ENCODE measurements at places on chromosomes 6 and 20.
A peak's percentile ranks its signal among the peaks of the same experiment; 100 is the strongest.

GRCh38 chr20:64037498-64038213, 1.7 kb downstream of the C20orf204 start:
- peak; percentile 54 for DNase-seq

DNA sequence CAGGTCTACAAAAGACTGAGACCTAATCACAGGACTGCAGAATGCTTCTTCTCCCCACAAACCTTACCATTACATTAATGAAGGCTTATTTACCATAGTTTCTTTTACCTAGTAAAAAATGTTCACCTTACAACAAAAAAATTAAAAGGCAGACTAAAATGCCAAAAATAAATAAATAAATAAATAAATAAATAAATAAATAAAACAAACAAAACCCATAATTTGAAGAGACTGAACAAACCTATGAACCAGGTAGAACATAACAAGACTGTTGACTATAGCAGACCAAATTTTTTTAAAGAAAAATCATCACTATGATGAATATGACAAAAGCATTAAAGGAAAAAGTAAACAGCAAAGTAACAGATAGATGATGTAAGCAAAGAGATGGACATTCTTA, 946.3 kb downstream of the EPHA7 start:
- no peak for DNase-seq

DNA sequence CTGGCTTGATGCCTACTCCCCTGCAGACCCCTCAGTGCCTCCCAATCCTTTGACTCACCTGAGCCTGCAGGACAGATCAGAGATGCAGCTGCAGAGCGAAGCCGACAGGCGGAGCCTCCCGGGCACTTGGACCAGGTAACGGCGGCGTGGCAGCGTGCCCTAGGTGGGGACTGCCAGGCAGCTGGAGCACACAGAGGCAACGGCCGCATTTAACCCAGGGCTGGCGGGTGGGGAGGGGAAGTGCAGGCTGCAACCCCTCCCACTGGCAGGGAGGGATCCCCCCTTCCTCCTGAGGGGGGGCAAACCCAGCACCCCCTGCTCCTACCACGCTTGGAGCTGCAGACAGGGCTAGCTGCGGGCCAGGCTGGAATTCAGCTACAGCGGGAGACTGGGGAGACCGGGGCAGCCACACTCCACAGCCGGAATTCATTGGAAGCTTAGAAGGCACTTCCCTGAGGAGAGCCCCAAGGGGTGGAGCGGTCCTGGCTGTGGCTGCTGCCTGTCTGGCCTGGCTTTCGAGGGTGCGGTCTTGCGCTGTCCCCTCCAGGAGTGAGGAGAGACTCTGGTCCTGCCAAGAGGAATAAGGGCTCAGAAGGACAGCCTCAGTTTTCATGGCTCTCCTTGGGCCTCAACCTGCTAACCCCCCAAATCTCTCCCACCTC, at the start of gene MATN4:
MATN4 (minus strand) TSS at position 183 of the 662 bp plus-strand sequence. CDS start 2,717 bp downstream, outside the sequence.
- DNase-seq, result no peak

- no peak for DNase-seq
Observed at GRCh38 chr20:13396826-13397225, 175.8 kb downstream of the ISM1 start.

DNA sequence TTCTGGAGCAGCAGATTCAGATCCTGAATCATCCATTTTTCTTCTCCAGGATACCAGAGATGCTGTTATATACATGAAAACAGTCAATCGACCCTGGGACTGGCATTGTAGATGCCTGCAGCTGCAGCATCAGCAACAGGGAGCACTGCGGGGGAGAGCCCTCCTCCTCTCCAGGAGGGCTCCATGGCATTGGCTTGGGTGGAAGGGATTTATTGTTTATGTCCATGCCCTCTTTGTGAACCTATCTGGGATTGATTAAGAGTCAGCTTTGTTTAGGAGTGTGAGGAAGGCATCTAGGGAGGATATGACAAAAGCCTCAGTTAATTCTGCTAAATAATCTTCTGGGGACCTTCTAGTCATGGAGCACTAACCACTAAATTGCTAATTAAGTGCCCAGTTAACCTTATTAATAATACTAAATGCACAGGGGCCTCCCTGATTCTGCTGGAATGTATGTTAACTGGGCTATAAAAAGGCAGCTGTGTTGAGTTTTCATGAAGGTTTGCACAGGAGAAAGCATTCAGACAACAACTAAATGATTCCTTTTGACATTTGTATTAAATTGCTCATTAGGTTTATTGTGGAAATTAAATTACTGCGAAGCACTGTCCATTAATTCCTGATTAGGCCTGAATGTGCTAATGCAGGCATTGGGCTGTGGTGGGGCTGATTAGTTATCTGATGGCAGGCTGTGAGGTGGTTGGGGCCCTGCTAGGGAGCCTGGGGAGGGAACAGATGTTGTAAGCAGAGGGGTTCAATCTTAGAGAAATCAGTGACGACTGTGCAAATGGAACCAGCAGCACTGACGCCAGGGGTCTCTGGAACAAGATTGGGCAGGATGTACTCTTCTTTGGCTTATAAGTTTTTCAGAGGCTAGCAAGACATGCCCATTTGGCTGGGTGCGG, 57.6 kb downstream of the IMPG1 start:
- no peak for DNase-seq

- DNase-seq, result no peak
Observed at GRCh38 chr6:168784426-168784825, 343.4 kb downstream of the SMOC2 start.

- no peak for DNase-seq
Observed at GRCh38 chr6:4180652-4181255, 45.4 kb upstream of the ECI2 start.

- DNase-seq, result no peak
Observed at GRCh38 chr6:170165085-170165470, 125.8 kb downstream of the DLL1 start.

DNA sequence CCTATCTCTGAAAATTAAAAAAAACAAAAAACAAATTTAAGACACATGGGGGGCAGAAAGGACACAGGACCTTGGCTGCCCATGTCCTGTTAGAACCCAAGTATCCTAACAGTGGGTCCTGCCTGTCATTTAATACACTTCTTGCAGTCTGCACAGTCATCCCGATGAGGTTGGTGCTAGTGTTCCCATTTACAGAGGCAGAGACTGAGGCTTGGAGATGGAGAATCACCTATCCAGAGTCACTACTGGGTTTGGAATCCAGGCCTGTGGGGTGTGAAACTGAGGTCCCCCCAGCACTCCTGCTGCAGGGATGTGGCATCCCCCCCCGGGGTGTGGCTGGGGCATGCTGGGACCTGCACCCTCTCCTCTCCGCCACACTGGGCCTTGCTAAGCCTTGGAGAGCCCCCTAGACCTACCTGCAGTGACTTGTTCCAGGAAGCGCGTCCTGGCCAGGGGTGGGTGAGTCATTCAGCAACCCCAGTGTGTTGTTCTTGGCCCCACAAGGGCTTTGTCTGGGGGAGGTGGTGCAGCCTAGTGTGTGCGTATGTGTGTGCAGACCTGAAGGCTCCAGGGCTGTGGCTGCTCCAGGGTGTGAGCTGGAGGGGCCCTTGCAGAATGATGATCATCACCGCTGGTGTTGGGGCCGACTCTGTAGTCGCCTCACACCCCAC, 49.7 kb downstream of the BCAS4 start:
- DNase-seq, result no peak

GRCh38 chr6:7440476-7440875, 50.9 kb downstream of the RIOK1 start:
- DNase-seq, result no peak

GRCh38 chr20:11734431-11734830, 183.3 kb upstream of the BTBD3 start:
- peak; percentile 12 for DNase-seq

- no peak for DNase-seq
Observed at GRCh38 chr20:31933698-31934097, 18.1 kb downstream of the PDRG1 start.

DNA sequence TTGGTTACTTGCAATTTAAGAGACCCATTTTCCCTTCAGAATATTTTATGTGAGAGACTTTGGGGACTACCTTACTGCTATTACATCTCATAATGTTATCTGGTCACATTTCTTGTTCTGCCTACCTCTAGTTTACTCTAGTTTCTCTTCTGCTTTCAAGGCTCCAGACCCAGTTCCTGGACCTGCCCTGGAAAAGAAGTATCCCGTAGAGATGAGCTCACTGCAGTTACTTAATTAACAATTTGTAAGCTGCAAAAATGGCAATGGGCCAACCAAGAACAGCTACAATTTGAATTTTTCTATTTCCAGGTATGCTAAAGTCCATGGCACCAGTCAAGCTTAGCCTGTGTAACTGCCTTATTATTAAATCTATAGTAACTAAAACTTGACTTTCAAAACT, 25.0 kb downstream of the TAB2 start:
- DNase-seq, result peak; percentile 39

DNA sequence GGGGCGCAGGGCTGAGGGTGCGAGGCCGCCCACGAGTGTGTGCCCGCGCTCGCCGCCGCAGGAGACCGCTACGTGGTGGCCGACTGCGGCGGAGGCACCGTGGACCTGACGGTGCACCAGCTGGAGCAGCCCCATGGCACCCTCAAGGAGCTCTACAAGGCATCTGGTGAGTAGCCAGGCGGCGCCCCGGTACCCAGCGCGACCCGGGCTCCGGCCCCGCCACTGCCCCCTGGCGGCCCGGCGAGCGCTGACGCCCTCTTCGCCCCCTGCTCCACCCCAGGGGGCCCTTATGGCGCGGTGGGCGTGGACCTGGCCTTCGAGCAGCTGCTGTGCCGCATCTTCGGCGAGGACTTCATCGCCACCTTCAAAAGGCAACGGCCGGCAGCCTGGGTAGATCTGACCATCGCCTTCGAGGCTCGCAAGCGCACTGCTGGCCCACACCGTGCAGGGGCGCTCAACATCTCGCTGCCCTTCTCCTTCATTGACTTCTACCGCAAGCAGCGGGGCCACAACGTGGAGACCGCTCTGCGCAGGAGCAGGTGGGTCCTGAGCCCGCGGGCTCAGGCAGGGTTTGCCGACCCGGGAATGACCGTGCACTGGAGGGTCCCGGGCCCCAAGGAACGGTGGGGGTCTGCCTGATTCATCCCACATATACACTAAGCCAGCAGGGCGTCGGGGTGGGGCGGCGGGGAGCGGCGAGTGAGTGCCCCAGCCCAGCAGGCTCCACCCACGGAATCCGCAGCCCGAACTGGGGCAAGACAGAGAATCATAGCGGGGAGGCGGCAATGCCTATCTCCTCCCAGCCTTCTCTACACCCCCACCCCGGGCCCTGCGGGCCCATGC, 17.4 kb downstream of the HSPA12B start:
- no peak for DNase-seq

DNA sequence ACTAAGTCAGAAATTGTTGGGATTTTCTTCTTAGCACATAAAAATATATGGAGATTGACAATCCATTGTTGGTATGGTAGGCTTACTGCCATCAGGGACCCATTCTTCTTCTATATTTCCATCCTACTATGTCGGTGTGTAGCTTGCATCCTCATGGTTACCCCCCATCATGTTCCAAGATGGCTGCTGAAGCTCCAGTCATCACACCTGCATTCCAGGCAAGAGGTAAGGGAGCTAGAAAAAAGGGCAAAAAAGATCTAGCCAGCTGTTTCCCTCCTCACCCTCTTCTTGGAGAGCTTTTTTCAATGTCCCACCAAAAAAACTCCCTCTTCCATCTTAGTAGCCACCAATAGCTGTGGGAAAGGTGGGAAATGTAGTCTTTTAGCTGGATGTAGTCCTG, 13.6 kb downstream of the SLC2A10 start:
- no peak for DNase-seq

- no peak for DNase-seq
Observed at GRCh38 chr6:38579010-38579628, 60.6 kb downstream of the BTBD9 start.

GRCh38 chr6:146874278-146875018, 275.7 kb downstream of the ADGB start:
- DNase-seq, result no peak

- peak; percentile 93 for DNase-seq
Observed at GRCh38 chr20:16729565-16730460, at the start of gene SNRPB2. SNRPB2 (plus strand) TSS chr20:16730026; CDS start chr20:16731703, 1,677 bp downstream.

- no peak for DNase-seq
Observed at GRCh38 chr6:27617046-27617687, 144.3 kb upstream of the ZNF184 start.

- no peak for DNase-seq
Observed at GRCh38 chr6:41055149-41055548, 2.1 kb downstream of the APOBEC2 start.

- no peak for DNase-seq
Observed at GRCh38 chr6:145080651-145081050, 654.7 kb downstream of the EPM2A start.

GRCh38 chr6:143139239-143139784, 78.6 kb downstream of the AIG1 start:
- no peak for DNase-seq

GRCh38 chr6:42777126-42777822, 4.6 kb upstream of the BICRAL start:
- no peak for DNase-seq

GRCh38 chr6:11430036-11430435, 107.5 kb upstream of the TMEM170B start:
- DNase-seq, result no peak

- no peak for DNase-seq
Observed at GRCh38 chr6:25222006-25222678, 57.0 kb upstream of the CARMIL1 start.

DNA sequence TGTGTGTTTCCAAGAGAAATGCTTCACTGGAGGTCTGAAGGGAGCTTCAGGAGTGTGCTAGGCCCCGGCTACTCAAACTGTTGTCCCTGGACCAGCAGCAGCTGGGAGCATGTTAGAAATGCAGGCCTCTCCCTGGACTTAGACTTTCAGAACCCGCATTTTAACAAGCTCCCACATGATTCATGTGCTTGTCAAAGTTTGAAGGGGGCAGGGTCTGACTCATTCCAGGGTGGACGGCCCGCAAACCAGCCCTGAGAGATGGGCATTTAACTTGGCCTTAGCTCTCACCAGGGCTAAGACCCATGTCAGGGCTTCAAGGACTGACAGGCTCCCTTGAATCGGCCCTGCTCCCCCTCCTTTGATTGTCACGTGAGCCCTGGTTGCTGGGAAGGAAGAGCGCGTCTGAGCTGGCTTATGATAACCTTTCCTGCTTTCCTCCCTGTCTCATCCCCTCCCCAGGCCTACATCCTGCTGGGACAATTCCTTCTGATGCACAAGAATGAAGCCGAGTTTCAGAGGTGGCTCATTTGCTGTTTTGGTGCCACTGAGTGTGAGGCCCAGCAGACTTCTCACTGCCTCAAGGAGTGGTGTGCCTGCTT, 35.5 kb downstream of the BANF2 start:
- no peak for DNase-seq

- peak; percentile 99 for DNase-seq
Observed at GRCh38 chr6:21593412-21593926, at the start of gene SOX4. SOX4 (plus strand) TSS chr6:21593751; CDS start chr6:21594535, 784 bp downstream.

GRCh38 chr20:48754292-48754691, 73.5 kb downstream of the PREX1 start:
- peak; percentile 17 for DNase-seq
